Amniotic epithelial cell (primary cell): ENCODE measurements at places on chromosomes 4 and X.

GRCh38 chr4:102843273-102843672, 15.9 kb upstream of the UBE2D3 start:
- no peak for DNase-seq

- DNase-seq, result no peak
These were observed 74.7 kb upstream of the INTU start for GRCh38 chr4:127558088-127558487.

GRCh38 chr4:138677748-138678147, 337.8 kb upstream of the NOCT start:
- DNase-seq, result no peak

DNA sequence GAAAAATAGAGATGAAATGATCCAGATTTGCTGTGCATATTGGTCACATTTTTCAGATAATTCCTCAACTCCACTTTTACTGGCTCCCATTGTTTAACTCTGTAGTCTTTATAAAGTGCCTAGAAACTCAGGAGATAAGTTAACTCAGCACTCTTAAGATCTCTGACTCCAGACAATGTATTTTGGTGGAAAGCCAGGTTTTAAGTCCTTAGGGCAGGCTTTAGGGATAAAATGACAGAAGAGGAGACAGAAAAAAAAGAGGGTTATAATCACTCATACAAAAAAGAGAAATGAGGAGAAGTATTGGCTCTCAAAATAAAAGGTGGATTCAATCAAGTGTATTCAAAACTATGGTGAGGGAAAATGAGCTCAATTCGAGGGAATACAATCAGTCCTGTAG, 674.8 kb upstream of the INTU start:
- no peak for DNase-seq

DNA sequence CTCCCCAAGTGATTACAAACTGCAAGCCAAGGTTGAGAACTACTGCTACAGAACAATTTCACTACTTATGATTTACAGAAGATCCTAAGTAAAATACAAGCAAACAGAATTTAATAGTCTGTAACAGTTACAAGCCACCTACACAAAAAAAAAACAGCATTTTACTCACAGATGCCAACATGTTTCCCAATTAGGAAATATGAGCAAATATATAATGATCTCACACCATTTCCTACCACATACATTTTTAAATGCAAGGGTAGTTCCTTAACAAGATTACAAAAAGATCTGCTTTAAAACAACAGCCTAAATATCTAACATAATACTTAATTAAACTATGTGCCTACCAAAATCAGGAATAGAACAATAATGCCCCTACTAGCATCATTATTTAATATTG, 63.4 kb downstream of the EFHC2 start:
- DNase-seq, result no peak

GRCh38 chr4:121778991-121779628, 14.1 kb upstream of the SMIM43 start:
- DNase-seq, result no peak

DNA sequence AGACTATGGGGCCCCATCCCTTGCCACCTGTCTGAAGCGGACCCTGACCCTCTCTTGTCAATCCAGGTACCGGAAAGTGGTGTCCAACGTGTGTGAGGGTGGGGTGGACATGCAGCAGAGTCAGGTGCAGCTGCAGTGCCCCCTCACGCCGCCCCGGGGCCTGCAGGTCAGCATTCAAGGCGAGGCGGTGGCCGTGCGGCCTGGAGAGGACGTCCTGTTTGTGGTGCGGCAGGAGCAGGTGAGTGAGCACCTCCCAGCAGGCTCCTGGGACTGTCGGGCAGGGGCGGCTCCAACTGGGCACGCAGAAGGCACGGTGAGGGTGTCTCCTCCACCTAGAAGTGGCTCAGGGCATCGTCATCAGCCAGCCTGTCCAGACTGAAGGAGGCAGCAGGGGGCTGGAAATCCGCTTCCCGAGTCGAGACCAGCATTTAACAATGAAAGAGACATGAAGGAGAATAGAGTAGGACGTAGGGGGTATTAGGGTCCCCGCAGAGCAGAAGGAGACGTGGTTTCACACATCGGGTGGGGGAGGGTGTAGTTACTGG, 221.6 kb downstream of the AFAP1 start:
- DNase-seq, result no peak

DNA sequence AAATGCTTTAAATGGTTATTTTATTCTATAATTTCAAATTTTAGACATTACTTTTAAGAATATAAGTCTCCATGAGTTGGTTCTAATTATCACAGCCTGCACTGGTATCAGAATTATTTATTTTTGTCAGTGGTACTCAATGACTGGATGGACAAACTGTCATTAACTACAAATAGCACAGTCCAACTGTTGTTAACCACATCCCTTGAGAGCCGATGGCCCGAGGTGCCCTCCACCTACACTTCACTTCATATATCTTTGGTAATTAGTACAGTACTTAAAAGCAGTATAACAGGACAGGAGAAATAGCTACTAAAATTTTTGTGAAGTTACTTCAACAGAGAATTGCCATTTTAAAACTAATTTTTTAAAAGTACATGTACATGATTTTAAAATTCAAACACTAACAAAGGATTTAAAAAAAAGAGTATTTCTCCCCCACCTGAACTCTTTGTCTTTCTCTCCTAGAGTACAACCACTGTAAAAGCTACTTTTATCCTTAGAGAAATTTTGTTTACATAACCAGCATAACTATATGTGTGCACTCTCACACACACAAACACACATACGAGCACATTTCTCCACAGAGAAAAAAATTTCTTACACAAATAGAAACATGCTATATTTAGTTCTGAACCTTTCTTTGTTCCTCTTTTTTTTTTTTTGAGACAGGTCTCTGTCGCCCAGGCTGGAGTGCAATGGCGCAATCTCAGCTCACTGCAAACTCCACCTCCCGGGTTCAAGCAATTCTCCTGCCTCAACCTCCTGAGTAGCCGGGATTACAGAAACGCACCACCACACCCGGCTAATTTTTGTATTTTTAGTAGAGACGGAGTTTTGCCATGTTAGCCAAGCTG, 6.5 kb downstream of the TIFA start:
- no peak for DNase-seq

- DNase-seq, result peak; percentile 63
These were observed 4.7 kb downstream of the RIPPLY1 start for GRCh38 chrX:106898462-106898861.

- DNase-seq, result no peak
These were observed 6.3 kb upstream of the ZNF827 start for GRCh38 chr4:145944886-145945285.

- no peak for DNase-seq
These were observed 212.5 kb upstream of the NDST3 start for GRCh38 chr4:117821834-117822233.

DNA sequence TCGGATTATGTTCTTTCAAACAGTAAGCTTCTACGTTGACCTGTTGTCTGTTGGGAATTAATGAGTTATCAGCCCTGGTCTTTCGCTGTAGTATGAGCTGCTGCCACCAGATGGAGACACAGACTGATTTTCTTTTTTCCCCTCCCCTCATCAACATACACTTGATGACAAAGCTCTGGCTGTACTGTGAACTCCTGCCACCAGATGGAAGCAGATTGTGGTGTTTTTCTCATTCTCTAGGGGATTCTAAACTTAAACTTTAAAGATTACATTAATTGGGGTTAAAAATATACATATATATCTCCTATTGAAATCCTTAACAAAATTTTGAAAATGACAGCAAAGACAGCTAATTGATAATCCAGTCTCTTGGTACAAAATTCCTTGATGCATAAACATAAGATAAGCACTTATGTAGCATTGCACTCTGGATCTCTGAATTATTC, 44.8 kb downstream of the SMS start:
- DNase-seq, result peak; percentile 68

DNA sequence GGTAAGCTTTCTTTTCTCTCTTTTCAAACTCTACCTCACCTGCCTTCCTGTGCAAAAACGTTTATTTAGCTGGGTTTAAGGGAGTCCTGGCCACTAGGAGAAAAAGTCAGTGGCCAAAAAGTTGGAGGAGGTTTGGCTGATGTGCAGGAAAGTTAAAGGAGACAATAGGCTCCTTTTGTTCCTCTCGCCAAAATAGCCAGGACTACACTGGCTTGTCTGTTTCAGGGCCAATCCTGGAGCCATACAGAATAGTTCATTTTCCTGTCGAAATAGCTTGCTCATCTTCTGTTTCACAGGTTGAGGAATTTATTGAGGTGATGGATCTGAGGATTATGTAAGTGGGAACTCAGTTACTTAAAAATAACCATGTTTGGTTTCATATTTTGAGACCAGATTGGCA, 423 bp downstream of the HEPH start:
- no peak for DNase-seq

GRCh38 chr4:10096978-10097335, 19.6 kb downstream of the WDR1 start:
- no peak for DNase-seq

DNA sequence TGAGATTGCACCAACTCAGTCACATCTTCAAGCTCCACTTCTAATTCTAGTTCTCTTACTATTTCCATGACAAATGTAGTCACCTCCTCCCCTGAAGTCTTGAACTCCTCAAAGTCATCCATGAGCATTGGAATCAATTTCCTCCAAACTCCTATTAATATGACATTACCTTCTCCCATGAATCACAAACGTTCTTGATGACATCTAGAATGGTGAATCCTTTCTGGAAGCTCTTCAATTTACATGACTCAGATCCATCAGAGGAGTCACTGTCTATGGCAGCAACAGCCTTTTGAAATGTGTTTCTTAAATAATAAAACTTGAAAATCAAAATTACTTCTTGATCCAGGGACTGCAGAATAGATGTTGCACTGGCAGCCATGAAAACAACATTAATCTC, 34.5 kb downstream of the GALNTL6 start:
- DNase-seq, result no peak

DNA sequence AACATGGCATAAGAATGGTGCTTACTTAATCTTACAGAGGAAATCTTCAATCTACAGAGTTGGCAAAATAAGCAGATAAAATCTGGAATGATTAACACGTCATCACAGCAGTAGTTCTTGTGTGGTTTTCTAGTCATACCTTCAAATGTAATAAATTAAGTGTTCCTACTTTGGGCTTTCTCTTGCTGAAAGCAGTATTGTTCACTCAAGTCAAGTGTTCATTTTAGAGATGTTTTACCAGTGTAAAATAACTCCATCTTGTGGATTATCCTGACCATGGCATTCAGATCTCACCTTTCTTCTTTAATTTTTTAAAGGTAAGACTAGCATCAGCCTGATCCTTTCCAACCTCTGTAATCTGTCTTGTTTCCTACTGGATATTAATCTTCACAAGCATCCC, 72.9 kb downstream of the ADAMTS3 start:
- DNase-seq, result peak; percentile 70

GRCh38 chrX:28920153-28920943, 333.1 kb downstream of the IL1RAPL1 start:
- DNase-seq, result peak; percentile 13
